ENCODE measurements at places on chromosomes 3 and 15. TPM values are rescaled to one million over a fixed set of nuclear protein-coding genes. Genes with fewer than 3 reads are reported as not detected.

Gene STAC
- 0.50 TPM for total RNA-seq

Gene CTDSPL2
- total RNA-seq, result 34.6 TPM

Gene TRPM1
- not detected for total RNA-seq

Gene VPS18
- 15.3 TPM for total RNA-seq

Gene FGD5
- 2.8 TPM for total RNA-seq

Gene CHCHD6
- 2.0 TPM for total RNA-seq

Gene DLL4
- total RNA-seq, result 3.5 TPM
